Immature natural killer cell (primary cell): ENCODE measurements at places on chromosomes 3 and 15.

- no peak for DNase-seq
Observed at GRCh38 chr3:150371741-150372254, 36.3 kb upstream of the TSC22D2 start.

DNA sequence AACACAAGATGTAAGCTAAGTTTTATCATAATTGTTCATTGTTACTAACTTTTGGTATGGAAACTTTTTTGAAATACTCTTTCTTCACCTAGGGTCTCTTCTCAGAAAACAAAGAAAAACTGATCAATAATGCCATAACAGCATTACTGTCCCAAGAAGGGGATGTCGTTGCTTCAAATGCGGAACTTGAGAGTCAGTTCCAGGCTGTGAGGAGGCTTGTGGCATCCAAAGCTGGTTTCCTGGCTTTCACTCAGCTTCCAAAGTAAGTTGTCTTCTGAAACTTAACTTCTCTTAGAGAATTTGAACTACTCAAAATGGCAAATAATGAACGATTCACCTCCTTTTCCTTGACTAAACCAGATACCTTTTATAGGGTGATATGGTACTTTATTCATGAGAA is 39.3 kb downstream of the DNAJC13 start:
- no peak for DNase-seq

DNA sequence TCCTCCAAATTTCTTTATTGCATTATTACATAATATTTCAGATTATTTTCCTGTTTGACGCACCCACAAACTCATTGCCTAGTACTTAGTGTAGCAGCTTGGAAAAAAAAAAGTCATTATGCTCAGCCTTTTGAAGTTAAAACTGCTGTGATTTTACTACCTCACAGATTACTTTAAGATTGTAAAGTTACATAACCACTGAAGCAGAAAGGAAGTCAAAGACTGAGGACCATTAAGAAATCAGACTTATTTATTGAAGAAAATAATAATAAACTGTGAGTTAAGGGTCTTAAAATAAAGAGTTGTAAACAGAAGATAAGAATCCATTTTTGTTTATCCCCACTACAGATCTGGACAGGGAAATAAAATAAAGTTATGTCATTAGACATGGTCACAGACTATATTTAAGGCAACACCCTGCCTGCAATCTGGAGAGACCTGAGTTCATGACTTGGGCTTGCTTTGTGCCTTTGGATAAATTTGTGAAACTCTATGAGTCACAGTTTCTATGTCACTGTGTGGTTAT is 212.1 kb upstream of the ROBO2 start:
- DNase-seq, result no peak

DNA sequence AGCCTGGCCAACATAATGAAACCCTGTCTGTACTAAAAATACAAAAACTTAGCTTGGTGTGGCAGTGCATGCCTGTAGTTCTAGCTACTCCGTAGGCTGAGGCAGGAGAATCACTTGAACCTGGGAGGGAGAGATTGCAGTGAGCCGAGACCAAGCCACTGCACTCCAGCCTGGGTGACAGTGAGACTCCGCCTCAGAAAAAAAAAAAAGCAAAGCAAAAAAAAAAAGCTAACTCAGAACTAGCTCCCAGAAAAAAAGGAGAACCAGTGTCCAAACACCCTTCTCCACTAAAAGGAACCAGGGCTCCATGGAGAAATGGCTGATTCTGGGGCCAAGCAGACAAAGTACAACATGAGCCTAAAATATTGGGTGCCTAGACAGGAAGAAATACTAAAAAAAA is 16.7 kb upstream of the CRTC3 start:
- no peak for DNase-seq

DNA sequence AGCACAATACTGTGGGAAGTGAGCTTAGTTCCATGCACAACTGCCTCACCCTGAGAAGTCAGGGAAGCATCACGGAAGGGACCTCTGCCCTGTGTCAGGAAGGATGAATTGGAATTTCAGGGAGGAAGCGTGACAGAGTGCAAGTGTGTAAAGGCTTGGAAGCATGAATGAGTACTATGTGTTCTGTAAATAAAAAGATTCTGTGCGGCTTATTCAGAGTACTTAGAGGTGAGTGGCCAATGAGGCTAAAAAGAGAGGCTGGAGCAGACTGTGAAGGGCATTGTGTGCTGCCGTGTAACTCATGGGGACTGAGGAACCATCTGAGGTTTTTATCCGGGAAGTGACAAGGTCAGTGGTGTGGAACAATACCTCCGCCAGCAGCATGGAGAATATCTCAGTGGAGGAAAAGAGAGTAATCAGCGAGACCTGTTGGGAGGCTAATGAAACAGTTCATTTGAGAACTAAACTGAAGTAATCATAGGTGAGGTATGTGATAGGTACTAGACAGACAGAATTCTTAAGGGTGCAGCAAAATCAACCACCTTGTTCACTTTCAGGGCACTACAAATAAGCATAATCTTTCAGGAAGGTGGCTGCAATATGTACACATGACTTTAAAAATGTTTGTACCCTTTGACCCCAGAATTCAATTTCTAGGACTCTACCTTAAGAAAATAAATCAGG is 64.9 kb upstream of the SPRED1 start:
- no peak for DNase-seq

- no peak for DNase-seq
Observed at GRCh38 chr15:70031261-70031660, 66.5 kb downstream of the TLE3 start.

GRCh38 chr3:161893972-161894371 is 397.4 kb downstream of the OTOL1 start:
- no peak for DNase-seq

- no peak for DNase-seq
Observed at GRCh38 chr3:14126887-14127505, 2.1 kb downstream of the TMEM43 start.

DNA sequence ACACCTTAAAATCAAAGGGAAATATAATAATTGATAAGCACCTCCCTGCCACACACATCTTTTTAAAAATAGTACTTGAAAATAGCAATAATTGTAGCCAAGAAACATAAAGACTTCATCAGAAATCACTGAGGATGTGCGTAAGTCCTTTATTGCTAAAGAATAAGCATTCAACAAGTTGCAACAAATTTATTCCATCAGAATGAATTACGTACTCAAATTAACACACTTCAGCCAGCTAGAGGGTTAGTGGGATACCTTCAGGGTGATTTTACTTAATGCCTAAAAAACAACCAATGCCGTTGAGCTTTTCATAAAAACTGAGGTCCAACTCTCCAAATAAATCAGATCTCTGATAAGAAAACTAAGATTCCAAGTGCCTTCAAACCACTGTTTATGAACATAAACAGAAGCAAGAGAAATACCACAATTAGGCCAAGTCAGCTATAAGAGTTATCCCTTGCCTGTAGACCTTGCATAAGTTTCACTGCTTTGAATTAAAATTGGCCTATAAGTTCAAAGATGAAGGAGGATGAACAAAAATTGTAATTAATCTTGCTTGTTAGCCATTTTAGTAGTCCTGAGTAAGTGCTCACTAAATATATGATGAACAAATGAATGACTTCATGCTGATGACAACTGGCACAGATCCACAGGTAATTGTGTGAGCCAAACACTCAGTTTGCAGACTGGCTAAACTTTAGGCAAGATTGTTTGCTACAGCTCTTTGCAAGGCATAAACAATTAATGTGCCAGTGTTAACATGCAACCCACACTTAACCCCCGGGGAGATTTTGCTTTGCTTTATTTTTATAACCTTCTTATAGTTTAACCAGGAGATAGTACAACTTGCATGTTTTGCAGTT is 375.1 kb upstream of the THBS1 start:
- no peak for DNase-seq

DNA sequence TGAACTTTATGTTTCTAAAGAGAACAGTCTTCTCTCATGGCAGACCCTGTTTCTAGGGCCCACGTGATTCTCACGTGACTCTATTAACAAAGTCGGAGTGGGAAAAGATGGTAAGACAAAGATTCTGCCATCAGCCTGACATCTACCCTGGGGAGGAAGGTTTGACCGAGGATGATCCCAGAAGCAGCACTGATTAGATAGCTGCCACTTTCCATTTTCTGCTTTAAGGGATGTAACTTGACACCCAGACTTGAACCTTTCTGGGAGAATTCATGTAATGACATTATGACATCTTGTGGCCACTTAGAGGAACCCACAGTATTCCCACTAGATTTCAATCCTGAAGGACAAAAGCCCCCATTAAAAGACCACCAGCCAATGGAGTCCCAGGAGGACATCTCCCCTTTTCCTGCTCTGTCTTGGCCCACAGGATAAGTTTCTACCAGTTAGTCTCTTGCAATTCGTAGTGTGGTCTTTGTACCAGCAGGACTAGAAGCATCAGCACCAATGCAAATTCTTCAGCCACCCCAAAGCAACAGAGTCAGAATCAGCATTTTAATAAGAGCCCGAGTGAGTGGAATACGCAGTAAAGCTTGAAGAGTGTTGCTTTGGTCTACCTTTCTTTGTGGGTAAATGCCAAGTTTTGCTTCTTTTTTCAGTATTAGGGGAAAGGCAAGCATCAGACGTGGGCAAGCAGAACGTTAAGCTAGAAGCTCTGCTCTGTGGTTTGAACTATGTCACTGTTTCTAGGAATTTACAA is 480.5 kb upstream of the PROK2 start:
- no peak for DNase-seq

- DNase-seq, result no peak
Observed at GRCh38 chr3:149376718-149377407, 586 bp downstream of the TM4SF1 start.

DNA sequence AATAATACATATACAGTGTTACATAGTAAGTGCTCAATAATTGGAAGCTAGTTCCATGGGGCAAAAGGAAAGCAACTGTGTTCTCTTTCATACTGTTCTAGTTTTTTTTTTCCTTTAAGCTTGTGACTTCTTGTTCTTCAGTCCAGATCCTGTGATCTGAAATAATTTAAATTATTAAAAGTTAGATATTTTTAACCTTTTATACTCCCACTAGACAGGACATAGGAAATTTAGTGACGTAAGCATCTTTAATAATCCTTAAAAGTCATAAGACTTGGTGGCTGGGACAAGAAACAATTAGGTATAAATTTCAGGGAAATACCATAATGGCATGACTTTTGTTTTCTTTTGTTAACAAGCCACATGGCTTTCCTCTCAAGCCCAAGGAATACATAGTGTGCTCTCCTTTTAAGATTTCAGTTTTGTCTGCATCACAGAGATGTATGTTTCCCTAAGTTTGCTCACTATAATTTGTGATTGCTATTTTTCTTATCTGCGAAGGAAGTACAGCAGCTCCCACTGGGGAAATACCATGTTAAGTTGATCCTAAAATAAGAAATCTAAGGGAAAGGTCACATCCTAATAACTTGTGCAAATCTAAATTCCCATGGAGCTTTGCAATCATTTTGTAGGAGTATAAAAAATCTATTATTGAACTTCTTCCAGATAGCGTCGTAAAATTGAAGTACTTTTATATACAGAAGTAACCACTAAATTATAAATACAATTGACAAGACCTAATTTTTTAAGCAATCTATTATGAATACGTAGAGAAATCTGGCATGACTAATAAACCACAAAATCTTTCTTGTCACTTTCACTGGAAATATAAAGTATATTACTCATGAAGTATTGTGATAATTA is 30.1 kb downstream of the PPARG start:
- DNase-seq, result no peak

DNA sequence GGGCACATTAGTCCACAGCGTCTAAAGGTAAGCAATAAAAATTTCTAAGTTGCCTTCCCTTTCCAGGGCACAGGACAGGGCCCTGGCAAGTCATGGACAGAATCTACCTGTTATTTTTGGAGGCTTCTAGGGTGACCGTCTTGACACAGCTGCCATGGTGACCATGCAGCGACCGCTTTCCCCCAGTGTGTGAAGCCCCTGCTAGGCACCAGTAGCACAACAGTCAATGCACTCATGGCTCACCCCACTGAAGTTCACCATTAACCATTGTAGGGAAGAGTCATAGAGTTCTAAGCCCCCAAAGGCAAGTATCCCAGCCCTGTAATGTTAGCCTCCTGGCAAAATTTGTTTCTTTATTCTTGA is 43.8 kb upstream of the SLCO2A1 start:
- DNase-seq, result no peak

DNA sequence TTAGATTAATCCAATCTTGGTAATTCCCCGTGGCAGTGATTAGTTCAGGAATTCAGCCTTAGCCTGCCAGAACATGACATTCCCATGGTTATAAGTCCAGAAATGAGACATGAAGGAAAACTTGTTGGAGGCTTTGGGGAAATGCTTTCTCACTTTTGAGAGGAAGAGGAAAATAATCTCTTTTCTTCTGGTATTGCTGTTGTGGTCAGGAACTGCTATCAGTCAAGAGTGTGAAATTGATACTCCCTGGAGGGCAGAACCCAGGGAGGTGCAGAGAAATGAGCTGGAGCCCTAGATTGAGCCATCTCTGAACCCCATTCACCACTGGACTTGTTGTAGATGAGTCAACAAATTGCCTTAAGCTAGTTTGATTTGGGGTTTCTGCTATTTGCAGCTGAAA is 38.6 kb upstream of the APH1B start:
- DNase-seq, result peak; percentile 20

DNA sequence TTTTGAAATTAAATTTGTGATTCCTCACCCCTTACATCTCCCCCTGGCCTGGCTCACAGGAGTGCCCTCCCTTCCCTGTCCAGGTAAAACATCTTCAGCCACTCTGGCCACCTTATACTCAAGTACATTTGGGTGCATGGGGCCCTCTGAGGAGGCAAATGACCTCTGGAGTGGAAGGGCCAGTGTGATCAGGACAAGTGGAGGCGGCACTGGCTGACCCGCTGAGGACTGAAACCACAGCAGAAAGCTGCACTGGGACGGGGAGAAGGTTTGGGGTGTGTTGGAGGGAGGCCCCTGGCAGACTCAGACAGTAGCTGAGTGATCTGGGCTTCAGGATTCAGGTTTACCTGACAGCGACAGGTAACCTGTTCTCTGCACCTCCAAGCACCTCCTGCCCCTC is 24.2 kb downstream of the HES1 start:
- no peak for DNase-seq

GRCh38 chr3:32972482-32973146 is 21.2 kb downstream of the CCR4 start:
- DNase-seq, result no peak

DNA sequence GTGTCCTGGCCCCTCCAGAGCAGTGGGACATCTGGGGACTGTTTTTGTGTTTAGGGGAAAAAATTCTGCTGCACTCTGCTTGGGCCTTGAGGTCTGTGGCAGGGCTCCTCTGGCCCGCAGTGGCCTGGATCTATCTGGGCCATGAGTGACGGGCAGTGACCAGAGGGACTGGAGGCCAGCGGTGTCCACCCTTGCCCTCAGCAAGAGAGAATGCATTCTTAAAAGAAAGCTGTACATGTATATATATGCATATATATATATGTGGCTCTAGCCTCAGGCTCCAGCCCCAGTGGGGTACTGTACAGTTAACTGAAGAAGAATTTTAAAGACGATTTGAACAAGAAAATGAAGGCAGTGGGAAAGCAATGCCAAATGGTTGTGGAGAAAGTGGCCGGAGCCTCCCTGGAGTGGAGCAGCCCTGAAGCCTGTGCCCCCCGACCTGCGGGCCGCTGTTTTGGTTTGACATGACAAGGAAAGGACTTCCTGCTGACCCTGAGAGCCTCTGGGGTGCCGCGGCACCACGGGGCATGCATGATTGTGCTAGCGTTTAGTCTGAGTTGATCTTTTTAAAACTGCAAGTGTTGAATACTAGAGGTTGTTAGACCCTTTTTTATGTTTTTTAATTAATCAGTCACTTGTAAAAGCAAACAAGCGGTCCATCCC is 52.2 kb downstream of the PLXNA1 start:
- DNase-seq, result no peak

- no peak for DNase-seq
Observed at GRCh38 chr3:73259856-73260255, 198.4 kb downstream of the EBLN2 start.
